ENCODE measurements at places on chromosomes 3 and 15. TPM values are rescaled to one million over a fixed set of nuclear protein-coding genes. Genes with fewer than 3 reads are reported as not detected.

DNA sequence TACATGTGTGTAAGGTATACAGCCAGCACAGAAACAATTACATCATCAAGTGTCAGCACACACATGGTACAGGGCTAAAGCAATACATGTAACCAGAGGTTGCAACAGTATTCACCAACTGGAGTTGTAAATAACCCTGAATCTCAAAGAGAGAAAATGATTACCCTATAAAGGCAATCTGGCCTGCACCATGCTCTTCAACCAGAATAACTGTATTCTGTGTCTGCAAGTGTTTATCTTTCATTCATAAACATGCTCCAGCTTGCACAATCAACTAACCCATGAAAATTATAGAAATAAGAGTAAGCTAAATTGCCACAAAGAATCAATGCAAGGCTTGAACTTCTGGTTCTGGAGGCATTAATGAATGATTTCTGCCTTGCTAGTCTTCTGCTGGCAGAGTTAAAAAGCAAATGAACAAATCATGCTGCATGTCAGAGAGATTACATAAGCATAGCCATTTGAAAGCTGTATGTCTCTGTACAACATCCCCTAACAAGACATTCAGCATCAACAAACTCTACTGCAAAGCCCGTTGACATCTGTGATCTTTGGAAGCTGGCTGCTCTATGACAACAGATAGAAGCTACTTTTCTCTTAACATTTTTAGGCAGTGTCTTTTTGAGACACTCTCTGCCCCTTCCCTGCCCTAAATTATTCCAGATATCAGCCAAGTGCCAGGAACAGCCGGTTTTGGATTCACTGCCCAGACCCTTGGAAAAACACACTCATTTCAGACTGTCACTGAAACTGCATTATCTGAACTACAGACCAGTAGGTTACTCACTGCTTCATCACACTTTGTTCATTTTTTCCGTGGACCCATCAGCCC is 871.0 kb downstream of the OTOL1 start:
- no peaks in the 10 kb centered on the region for H3K27me3 ChIP-seq
- no peaks in the 10 kb centered on the region for H3K36me3 ChIP-seq
- no peak overlapping the region for H3K4me3 ChIP-seq
- no peak overlapping the region for H3K27ac ChIP-seq
- DNase-seq = no peak

- H3K36me3 ChIP-seq = no peaks in the 10 kb centered on the region
- no peak overlapping the region for H3K4me3 ChIP-seq
- H3K27me3 ChIP-seq = no peaks in the 10 kb centered on the region
- no peaks in the 10 kb centered on the region for H3K4me1 ChIP-seq
Measured at GRCh38 chr3:164940745-164941144, 137.6 kb downstream of the SI start.

GRCh38 chr15:68383161-68384074 is 48.5 kb downstream of the ITGA11 start:
- H3K27ac ChIP-seq = no peak overlapping the region
- H3K27me3 ChIP-seq = no peaks in the 10 kb centered on the region
- no peaks in the 10 kb centered on the region for H3K4me1 ChIP-seq
- no peaks in the 10 kb centered on the region for H3K36me3 ChIP-seq

CLDN11 gene
- 0.53 TPM for total RNA-seq

ACAD11 gene
- 5.1 TPM for total RNA-seq

FETUB gene
- total RNA-seq = not detected

APOD gene
- total RNA-seq = 608 TPM

EXOG gene
- total RNA-seq = 6.5 TPM

EPHA6 gene
- not detected for total RNA-seq

Measured in gastrocnemius medialis (tissue), 4 donors.